ENCODE measurements at places on chromosomes 4 and X.
A peak's percentile ranks its signal among the peaks of the same experiment; 100 is the strongest.

DNA sequence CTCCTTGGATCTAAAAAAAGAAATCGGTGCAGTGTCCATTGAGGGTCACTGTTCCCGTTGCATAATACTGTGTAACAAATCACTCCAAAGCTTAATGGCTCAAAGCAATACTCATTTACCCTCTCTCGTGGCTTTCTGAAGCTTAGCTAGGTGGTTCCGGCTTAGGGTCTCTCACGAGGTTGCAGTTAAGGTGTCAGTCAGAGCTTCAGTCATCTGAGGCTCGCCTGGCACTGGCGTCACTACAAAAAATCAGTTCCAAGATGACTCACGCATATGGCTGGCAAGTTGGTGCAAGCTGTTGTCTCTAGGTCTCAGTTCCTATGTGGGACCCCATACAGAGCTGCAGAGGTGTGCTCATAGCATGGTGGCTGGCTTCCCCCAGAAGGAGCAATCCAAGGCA is 91.0 kb downstream of the BEND2 start:
- no peak for DNase-seq

GRCh38 chr4:72568959-72569718 is at the start of gene ADAMTS3:
ADAMTS3 (minus strand) TSS chr4:72569221; CDS start chr4:72568762, 459 bp downstream.
- no peak for DNase-seq

DNA sequence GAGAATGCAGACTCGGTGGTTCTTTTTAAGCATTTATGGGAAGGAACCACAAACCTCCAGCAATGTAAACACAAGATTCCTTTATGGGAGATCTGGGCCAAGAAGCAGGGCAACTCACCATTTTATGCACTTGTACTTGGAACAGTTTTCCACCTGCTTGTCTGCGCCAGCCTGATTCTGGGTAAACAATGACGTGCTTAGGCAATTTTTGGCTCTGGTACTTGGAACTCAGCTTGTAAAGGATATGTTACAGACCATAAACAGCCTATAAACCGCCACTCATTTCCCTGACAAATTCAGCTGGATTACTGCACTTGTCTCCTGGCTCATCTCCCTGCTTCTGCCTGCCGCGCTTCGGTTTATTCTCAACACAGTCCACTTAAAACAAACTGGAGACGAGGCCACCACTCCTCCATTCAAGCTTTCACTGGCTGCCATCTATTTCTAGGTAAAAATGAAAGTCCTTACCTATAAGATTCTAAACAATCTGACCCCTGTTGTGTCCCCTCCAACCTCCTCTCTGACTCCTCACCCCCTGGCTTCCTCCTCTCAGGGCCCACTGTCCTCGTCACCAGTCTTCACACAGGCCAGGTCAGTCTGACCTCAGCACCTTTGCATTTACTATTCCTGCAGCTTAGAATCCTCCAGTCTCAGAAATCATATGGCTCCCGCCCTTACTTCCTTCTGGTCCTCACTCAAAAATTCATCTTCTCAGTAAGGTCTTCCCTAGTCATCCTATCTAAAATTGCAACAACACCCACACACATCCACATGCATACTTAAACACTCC is 205.9 kb upstream of the GALNT7 start:
- no peak for DNase-seq

DNA sequence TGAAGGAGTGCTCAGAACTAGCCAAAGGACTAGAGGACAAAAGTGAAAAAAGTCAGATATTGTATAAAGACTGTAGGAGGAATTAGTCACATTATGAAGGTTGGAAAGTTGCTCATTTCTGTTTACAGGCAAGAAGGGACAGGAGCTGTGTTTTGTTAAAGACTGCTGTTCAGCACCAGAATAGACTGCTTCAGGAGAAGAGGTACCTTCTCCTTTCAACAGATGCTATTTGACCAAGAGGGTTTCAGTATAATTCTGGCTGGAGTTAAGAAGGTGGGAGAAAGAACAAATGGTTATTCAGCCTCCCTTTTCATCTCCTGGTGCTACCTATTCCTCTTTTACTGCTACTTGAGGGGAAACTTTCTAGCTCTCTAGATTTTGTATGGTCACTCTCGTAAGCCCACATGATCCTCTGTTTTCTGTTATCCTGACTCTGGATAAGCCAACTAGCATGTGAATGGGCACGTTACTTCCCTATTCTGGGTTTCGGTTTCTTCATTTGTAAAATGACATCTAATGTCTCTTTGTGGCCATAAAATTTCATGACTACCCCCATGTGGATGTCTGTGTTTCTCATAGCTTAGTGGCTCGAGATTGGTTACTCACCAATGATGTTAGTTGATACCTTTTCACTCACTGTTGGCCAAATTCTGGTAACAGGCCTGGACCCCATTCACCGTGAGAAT is 68.9 kb downstream of the SH2D1A start:
- no peak for DNase-seq

DNA sequence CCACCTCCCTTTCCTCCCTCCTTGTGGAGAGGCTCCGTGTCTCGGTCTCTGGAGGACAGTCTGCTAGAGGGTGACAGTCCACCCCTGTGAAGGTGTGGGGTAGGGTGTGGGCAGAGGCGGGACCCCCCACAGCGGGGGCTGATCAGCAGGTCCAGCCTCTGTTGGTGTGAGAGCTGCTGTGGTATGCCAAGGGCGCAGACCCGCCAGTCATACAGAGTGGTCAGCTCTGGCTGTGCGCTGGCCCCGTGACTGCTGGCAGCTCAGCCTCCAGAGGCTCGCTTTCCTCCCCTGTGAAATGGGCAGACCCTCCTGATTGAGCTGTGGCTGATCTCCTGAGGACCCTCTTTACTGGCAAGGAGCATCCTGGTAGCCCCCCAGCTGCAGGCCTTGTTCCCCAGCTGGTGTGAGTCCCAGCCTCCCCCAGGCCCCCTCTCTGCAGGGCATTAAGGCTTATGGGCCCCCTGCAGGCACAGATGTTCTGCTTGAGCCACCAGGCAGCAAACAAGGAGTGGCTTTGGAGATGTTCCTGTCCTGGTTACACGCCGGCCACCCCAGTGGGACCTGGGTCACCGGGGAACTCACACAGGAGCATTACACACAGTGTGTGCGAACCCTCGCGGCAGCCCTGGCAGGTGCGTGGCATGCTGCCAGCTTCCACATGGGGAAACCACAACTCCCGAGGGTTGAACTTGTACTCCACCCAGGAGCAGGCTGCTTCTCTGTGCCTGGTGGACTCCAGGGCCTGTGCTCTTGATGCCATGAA is 76.8 kb downstream of the PPP2R2C start:
- no peak for DNase-seq

DNA sequence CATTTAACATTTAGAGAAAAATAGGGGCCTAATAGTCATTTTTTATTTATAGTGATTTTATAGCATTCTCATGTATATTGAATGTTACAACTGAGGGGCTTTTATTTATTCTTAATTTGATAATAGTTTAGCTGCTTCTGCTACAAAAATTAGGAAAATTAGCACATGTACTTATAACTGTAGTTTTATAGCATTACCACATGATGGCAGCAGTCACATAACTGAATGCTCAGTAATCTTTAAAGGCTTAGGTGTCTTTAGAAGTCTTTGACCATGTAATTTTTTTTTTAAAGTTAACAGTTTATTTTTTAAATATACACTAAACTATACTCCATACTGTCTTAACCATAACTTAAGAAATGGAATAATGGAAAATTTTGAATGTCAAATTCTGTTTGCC is 136.6 kb downstream of the STAG2 start:
- no peak for DNase-seq

GRCh38 chrX:95057341-95057740 is 1383.3 kb downstream of the FAM133A start:
- DNase-seq: no peak

DNA sequence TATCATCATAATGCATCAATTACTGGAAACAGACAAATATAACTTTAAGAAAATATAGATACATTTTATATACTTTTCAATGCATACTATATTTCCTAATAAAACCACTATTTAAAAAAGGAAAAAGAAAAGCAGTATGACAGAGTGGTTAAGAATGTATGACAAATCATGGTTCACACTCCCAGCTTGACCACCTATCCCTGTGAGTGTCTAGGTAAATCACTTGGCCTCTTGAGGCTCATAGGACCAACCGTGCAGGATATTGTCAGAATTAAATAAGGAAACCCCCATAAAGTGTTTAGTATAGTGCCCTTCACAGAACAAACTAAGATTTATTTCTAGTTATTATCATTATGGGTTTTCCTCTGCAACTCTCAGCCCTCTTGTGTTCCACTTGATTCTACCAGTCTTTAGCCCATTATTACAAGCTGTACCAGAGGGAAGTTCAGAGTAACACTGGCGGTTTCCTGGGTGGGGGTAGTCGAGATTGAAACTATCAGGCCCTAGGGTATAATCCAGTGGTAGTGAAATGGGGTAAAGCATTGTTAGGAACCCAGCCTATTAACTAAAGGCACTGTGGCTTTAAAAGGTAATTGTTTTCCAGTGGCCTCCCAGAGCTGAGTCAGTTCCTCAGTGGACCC is 55.5 kb upstream of the PAK3 start:
- no peak for DNase-seq

GRCh38 chr4:145679991-145680455 is at the start of gene C4orf51:
C4orf51 (plus strand) TSS chr4:145680146; CDS start chr4:145680204, 58 bp downstream.
- DNase-seq: peak; percentile 73

GRCh38 chrX:104122829-104123228 is 10.5 kb downstream of the ZCCHC18 start:
- DNase-seq: no peak

DNA sequence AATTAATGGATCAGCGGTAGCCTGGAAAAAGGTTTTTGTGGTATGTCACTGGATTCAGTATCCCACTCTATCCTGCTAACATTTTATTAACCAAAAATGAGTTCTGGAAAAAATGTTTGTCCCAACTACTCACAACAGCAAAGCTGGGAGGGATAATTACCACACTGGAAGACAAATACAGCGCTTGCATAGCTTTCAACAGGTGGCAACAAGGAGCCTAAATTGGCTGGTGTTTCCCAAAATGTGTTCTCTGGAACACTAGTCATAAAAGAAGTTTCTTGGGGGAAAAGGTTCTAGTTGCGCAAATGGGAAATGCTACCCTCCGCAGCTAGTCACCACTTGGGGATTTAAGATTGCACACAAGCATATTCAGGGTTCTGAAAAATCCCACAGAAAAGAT is 54.6 kb downstream of the BEND2 start:
- DNase-seq: no peak
